ENCODE measurements at places on chromosomes 12 and 14.

GRCh38 chr12:14850929-14851663 is 7.8 kb upstream of the ART4 start:
- DNase-seq, result no peak

- no peak for DNase-seq
These were observed 4.5 kb downstream of the TMED8 start for GRCh38 chr14:77372304-77372841.

DNA sequence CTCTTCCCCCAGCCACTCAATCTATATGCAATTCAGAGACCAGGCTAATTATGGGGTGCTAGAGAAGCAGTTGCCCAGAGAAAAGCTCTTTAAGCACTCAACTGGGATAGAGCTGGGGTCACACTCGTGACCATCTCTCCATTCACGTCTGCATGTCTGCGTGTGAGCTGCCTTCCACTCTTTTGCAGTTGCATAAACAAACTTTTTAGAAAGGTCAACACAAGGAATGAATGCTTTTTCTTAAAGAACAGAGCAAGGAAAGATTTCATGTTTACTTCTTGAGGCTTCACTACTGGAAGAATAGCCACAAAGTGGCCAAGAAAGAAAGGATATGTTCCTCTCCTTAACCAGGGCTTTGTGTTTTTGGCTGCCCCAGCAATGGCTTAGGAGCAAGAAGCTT is 151.1 kb downstream of the SAMD4A start:
- no peak for DNase-seq

DNA sequence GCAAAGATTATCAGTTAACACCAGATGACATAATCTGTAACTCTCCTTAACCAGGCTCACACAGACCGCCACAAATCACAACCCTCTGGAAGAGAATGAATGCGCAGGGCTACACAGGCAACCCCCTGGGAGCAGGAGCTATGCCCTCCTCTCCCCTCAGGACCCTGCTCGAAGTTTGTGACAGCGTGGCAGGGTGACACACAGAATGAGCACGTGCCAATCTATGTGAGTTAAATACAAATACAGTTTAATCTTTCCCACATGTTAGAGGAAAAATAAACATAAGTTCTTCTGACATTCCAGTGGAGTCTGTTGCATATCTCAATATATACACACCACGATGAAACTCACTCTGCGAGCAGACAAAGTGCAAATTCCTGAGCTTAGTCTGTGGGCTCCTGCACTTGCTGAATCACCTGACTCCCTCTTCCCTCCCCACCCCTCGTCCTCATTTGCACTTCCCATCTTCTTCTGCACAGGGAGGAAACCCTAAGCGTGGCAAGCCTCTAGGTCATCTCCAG is 37.6 kb downstream of the BCAT1 start:
- DNase-seq, result no peak

GRCh38 chr14:64364907-64365306 is 23.2 kb upstream of the MTHFD1 start:
- no peak for DNase-seq

DNA sequence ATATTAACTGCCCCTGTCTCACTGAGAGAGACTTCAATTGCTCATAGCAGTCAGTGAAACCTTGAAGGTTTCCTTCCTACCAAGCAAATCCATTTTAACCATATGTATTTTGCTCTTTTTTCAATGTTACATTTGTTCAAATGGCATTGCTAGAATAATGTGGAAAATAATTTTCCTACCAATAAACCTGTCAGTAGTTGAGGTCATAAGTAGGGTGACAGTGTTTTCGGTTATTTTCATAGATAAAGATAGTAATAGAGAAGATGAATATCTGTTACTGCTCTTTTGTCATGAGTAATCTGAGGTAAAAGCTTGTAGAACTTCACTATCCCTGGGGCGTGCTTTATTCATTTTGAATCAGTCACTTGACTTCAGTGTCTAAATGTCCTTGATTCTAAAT is 32.6 kb downstream of the EID3 start:
- DNase-seq, result no peak

GRCh38 chr14:71289536-71289935 is 382.3 kb downstream of the PCNX1 start:
- no peak for DNase-seq

GRCh38 chr12:123134826-123135225 is 16.1 kb downstream of the PITPNM2 start:
- DNase-seq, result no peak

DNA sequence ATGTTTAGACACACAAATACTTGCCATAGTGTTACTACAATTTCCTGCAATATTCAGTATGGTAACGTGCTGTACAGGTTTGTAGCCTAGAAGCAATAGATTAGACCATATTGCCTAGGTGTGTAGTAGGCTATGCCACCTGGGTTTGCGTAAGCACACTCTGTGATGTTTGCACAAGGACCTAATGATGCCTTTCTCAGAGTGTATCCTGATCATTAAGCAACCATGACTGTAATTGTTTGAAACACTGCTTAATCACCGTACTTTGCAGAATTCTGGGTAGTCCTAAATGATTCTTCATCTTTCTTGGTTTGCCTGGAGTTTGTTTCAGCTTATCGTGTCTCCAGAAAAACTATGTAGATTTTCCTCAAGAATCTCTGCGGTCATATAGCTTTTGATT is 11.2 kb upstream of the TCP11L2 start:
- DNase-seq, result peak; percentile 62

DNA sequence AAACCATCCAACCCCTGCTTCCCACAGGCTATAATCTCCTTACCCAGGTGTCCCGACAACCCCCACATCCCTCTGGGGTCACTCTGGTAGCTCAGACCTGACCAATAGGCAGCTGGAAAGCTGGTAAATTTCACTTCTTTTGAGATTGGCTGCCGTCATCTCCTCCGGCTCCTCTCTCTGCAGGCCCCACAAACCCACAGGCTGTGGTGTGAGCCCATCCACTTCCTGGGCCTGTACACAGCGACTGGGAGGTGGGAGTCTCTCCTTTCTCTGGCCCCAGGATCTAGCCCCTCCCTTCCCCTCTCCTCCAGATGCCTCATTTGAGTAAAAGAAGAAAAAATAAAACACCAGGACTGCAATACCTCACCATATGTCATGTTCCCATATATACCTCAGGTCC is 709 bp downstream of the INHBC start:
- no peak for DNase-seq

GRCh38 chr12:51326698-51327439 is 2.9 kb upstream of the BIN2 start:
- DNase-seq, result peak; percentile 82

GRCh38 chr14:99187858-99188257 is 84.1 kb downstream of the BCL11B start:
- DNase-seq, result no peak

DNA sequence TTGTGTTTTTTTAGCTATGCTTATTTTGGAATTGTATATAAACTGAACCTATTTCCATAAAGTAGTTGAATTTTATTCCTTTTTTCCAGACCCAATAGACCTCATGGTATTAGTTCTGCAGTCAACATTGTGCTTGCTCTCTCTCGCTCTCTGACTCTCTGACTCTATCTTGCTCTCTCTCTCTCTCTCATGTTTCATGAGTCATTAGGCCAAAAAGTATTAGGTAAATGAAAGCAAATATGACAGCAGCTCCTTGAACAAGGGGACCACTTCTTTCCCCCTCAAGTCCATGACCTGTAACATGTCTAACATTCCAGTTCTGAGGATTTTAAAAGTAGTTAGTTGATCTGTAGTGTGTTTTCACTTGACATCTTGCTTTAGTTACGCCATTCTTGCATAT is 14.0 kb upstream of the C12orf71 start:
- no peak for DNase-seq

- no peak for DNase-seq
These were observed 43.3 kb downstream of the SLC8B1 start for GRCh38 chr12:113291586-113291985.

DNA sequence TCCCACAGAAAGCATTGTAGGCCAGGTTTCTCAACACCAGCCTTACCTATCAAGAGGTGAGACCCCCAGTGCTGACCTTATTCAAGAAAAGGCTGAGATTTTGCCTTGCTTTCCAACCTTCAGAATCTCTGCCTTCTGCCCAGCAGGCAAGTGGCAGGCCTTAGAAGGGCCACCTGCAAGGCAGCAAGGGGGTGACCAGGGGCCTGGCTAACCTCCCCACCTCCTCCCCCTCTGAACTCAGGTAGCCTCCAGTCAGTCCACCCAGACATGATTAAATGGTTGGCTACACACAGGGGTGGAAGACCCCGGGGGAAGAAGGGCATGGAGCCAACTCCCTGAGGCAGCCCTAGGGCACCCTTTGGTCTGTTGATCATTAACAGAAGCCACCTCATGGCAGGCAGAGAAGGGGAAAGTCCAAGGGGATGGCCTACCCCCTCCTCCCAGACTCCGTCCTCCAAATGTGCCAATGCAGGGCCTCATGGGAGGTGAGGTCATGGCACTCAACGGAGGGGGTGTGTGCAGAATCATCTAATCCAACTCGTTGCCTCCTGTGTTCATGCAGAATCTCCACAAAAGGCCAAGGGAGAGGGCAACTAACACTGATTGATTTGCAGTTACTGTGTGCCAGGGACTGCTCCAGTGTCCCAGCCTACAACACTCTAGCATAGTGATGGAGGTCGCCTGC is 8.5 kb downstream of the ZFP36L1 start:
- peak; percentile 36 for DNase-seq

GRCh38 chr12:54725233-54725843 is 77.2 kb upstream of the DCD start:
- DNase-seq, result peak; percentile 30

- DNase-seq, result no peak
These were observed 34.1 kb downstream of the SLC6A12 start for GRCh38 chr12:179885-180284.

DNA sequence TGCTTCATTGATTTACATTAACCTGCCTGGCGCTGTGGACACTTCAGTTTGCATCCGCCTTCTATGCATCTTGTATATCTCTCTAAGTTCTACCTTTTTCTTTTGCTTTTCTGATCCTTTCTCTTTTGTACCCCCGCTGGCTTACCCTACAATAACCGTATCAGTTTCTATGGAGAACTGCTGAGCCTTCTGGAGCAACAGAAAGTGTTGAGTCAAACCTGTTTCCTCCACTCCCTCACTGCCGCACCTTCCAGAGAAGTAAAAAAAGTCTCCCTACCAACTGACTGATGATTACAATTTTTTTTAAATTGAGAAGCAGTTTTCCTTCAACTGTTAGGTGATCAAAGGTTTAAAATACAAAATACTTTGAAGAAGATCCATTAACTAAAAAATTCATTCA is 17.4 kb downstream of the EXD2 start:
- no peak for DNase-seq

DNA sequence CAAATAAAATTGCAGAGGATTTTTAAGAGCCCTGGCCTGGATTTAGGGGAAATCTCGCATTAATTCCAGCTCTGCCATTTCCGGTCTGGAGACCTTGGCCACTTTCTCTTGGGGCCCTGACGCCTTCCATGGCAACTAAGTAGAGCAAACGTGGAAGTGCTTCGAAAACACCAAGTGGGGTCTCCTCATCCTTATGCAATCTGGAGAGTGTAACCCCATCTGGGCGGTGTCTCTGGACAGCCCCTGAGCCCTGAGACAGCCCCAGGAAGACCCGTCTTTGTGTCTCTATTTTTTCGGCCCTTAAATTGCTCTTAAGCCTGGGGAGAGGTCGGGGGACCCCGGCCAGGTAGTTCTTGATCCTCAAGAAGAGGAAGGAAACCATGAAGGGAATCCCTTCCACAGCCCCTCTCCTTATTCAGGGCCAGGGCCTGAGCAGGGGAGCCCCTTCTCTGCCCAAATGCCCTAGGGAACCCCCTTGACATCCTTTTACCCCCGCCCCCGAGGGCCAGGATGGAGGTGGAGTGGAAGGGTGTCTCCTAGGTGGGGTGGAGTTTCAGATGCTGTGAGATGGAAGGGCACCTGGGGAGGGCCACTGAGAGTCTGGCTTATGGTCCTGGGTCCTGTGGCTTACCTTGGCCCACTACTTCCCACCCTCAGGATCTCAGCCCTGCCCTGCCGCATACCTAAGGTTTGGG is 17.6 kb upstream of the NR4A1 start:
- no peak for DNase-seq

DNA sequence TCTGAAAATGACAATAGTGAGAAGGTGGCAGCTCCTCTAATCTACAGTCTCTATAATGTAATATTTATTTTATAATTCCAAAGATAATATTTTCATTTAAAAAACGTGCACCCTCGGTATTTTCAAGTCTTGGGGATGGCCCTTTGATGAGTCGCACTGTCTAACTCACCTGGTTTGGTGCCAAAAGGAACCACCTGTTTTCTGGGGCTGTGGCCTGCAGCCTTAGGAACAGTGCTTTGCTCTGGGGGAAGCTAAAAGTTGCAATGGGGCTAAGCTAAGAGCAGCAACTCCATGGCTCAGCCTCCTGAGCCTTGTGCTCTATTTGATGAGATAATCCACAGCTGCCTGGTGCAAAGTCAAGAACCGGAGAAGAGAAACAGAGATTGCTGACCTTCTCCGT is 6.4 kb upstream of the ENDOU start:
- no peak for DNase-seq

- no peak for DNase-seq
These were observed 26.8 kb upstream of the VPS33A start for GRCh38 chr12:122293081-122293480.
